ENCODE measurements at places on chromosomes 5 and 9. TPM values are rescaled to one million over a fixed set of nuclear protein-coding genes. Genes with fewer than 3 reads are reported as not detected.

Gene GFI1B
- polyA plus RNA-seq, result 0.62 TPM

Gene FGF1
- polyA plus RNA-seq, result 9.1 TPM

Gene PGM5
- polyA plus RNA-seq, result 49.0 TPM

Gene FAM174A
- 35.6 TPM for polyA plus RNA-seq

Gene TMEM171
- not detected for polyA plus RNA-seq

Gene GZMA
- polyA plus RNA-seq, result 2.2 TPM

Gene CCNG1
- 339 TPM for polyA plus RNA-seq

Gene S100Z
- polyA plus RNA-seq, result not detected

Gene PCDHB16
- polyA plus RNA-seq, result 5.3 TPM

Gene TMEM215
- 1.8 TPM for polyA plus RNA-seq

Gene EPB41L4A
- polyA plus RNA-seq, result 8.6 TPM

Gene SLC46A2
- 0.17 TPM for polyA plus RNA-seq

Gene ZNF474
- 2.7 TPM for polyA plus RNA-seq

Gene PLAC8L1
- polyA plus RNA-seq, result 0.50 TPM

Gene SLIT3
- 9.1 TPM for polyA plus RNA-seq

Gene CHSY3
- polyA plus RNA-seq, result 5.5 TPM

Gene LHFPL2
- 58.6 TPM for polyA plus RNA-seq

Gene SMIM27
- 12.3 TPM for polyA plus RNA-seq

Data from muscle of back (tissue), 13 donors.